ENCODE measurements at places on chromosomes 16 and 17. TPM values are rescaled to one million over a fixed set of nuclear protein-coding genes. Genes with fewer than 3 reads are reported as not detected.
A peak's percentile ranks its signal among the peaks of the same experiment; 100 is the strongest.

Gene HSD17B2
- not detected for total RNA-seq

DNA sequence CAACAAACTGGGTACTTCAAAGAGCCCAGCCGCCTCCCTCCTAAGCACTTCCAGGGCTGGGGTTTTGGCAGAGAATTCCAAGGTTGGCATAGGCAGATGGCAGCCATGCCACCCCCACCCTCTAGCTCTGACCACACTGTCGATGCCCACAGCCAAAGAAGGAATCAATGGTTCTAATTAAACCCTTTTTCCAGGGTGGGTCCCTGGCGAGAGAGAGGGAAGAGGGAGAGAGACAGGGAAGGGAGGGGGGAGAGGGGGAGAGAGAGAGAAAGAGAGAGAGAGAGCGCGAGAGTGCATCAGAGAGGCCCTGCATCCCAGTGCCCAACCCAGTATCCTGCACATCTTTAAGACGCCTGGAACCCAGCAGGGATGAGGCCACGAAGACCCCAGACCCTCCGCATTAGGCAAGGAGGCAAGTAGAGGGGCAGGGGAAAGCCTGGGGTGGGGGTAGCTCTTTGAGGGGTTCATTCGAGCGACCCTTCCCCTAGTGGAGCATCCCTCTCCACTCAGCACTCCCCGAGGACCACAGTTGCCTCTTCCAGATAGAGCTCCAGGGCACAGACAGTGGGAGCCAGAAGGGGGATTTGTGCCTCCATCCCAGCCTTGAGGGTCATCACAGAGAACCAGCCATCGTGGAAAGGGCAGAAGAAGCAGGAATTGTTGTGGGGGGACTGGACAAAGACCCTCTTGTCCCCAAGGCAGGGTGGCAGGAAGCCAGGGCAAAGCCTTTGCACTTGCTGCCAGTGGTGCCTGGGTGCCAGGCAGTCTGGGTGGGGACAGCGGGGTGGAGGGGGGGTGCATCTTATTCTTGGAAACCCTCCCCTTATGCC lies 2.6 kb downstream of the SRCIN1 start:
- no peak overlapping the region for H3K27ac ChIP-seq
- H3K4me1 ChIP-seq, result peaks cover 9% of the 10 kb centered on the region
- no peak for DNase-seq
- H3K27me3 ChIP-seq, result peaks cover 5% of the 10 kb centered on the region
- no peaks in the 10 kb centered on the region for H3K36me3 ChIP-seq
- no peak overlapping the region for H3K4me3 ChIP-seq

- no peaks in the 10 kb centered on the region for H3K27me3 ChIP-seq
- H3K27ac ChIP-seq, result peak within 1 kb of the TSS; percentile 83
- peak; percentile 94 for DNase-seq
- peak within 1 kb of the TSS; percentile 89 for H3K4me3 ChIP-seq
- H3K4me1 ChIP-seq, result peaks cover 40% of the 10 kb centered on the region
- peaks cover 3% of the 10 kb centered on the region for H3K36me3 ChIP-seq
These were observed at the start of gene MRPS23 for GRCh38 chr17:57849874-57850754. MRPS23 (minus strand) TSS chr17:57850044; CDS start chr17:57850010, 34 bp downstream.

DNA sequence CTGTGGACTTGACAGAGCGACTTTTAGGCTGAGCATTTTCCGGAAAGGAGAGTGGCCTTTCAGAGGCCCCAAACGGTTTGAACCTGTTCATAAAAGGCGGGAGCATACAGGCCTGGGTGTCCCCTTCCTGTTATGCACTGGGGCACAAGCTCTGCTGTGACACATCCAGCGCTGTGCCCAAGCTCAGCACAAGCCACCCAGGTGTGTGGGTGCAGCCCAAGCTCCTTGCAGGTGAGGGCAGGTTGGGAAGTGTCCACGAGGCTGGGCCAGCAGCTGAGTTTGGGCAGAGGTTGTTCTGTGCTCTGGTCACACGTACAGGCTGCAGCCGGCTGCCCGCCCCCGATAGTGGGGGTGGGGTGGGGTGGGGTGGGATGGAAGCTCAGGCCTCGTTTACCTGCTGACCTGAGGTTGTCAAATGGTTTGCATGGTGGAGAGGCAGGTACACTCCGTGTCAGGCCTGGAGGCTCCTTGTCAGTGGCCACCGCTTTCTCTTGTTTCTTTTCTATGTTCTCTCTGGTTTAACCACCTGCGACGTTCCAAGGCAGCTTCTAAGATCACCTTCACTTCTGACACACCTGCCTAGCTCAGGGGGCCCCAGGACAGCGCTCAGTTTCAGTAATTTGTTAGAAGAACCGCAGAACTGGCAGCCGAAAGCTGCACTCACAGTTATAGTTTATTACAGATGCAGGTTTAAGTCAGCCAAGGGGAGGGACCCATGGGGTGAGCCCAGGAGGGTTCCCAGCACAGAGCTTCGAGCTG lies 194.7 kb upstream of the CIBAR2 start:
- no peaks in the 10 kb centered on the region for H3K27me3 ChIP-seq
- no peak for DNase-seq
- H3K4me3 ChIP-seq, result no peak overlapping the region
- H3K36me3 ChIP-seq, result no peaks in the 10 kb centered on the region
- no peak overlapping the region for H3K27ac ChIP-seq

- peaks cover 15% of the 10 kb centered on the region for H3K4me1 ChIP-seq
- DNase-seq, result no peak
- H3K36me3 ChIP-seq, result peaks cover 14% of the 10 kb centered on the region
- no peaks in the 10 kb centered on the region for H3K27me3 ChIP-seq
- peak overlapping the region; percentile 5 for H3K4me3 ChIP-seq
- peak overlapping the region; percentile 33 for H3K27ac ChIP-seq
These were observed 13.2 kb downstream of the UTP4 start for GRCh38 chr16:69145658-69146057.
